ENCODE measurements at places on chromosomes 7 and 10. TPM values are rescaled to one million over a fixed set of nuclear protein-coding genes. Genes with fewer than 3 reads are reported as not detected.

CTAGE6 gene
- total RNA-seq: not detected

COL13A1 gene
- 4.2 TPM for total RNA-seq

- DNase-seq: no peak
These were observed 136.0 kb upstream of the TCF7L2 start for GRCh38 chr10:112813866-112814591.

OR2A1 gene
- not detected for total RNA-seq

RBP4 gene
- total RNA-seq: not detected

SAMD9 gene
- total RNA-seq: 3.0 TPM

DNA sequence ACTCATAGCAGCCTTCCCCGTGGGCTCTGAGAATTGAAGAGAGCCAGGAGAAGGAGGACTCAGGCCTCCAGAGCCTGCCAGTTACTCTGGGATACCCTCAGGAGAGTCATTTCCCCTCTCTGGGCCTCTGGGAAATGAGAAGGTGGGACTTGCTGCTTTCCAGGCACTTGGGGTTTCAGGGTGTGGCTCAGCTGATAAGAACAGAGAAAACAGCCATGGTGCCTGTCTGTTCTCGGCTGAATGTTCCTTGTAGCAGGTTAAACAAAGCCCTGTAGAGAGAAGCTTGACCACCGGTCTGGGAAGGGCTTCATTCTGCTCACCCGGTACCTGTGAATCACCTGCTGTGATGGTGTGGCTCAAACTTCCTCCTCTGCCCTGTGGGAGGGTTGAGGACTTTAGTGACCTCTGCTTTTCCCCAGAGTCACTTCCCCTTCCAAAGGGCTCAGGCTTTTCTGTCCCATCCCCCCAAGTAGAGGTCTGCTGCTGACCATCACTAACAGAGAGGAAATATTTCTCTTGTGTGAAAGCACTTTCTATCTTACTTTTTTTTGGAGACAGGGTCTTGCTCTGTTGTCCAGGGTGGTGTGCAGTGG is 212.4 kb upstream of the GALNT17 start:
- no peak for DNase-seq

DYDC2 gene
- total RNA-seq: not detected

GRCh38 chr7:15801041-15801440 is 114.6 kb upstream of the MEOX2 start:
- no peak for DNase-seq

DNA sequence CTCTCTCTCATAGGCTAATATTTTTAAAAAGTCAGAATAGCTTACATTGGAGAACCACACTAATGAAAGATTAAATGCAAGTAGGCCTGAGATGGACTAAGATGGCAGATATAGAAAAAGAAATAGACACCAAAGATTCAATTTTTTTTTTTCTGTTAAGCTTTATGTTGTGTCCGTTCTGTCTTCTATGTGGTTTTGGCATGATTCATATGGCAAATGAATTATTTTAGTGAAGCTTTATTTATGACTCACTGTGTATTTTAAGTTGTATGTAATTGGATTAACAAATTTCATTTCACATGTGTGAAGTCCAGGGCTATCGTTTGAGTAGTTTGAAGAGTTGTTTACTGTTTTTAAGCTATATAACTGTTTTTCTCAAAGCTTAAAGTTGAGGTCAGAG is 214.8 kb downstream of the CAMK1D start:
- DNase-seq: no peak

DNA sequence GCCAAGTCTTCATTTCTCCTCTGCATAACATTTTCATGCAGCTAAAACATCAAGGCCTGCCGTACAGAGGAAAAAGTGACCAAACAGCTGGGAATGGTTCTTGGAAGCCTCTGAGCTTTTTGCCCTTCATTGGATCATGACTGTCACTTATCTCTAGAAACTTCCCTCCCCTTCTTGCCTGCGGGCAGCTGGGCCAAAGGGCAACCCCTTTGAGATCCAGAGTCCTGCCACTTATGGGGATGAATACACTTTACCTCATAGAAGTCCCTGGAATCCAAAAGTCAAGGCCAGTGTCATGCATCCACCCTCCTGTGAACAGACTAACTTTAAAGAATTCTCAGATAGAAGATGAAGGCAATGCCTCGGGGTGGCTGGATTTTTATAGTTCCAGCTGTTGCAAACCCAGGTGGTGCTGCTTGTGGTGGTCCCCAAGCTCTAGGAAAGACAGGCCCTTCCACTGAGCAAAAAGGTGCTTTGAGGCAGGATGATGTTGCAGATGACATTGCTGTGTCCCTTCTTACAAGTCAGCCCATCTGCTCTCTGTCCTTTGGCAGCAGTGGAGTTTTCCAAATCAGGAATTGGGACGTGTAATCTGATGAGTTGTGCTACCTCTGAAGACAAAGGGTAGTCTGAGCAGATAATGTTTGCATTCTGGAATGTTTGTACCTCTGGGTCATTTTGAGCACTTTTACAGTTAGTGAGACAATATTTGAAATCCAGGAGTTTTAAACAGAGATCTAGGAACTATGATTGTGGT is 64.2 kb downstream of the LRMDA start:
- no peak for DNase-seq

TMEM270 gene
- total RNA-seq: not detected

- DNase-seq: no peak
These were observed 70.2 kb downstream of the ZRANB1 start for GRCh38 chr10:125011926-125012705.

DNA sequence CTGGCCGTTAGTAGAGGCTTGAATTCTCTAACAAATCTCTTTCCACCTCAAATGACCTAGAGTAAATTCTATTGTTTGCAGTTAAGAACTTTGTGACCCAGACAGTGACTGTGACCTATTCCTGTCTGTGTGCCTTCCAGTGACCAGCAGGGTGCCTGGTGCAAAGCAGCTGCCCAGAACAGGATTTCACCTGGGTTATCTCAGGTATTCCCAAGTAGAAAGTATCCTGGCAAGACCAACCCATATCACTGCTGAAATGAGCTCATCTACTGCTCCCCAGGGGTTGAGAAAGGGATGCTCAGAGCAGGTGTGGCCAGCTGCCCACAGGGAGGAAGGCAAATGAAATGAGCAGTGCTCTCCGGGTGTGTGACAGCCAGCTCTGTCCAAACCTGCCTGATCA is 2.1 kb upstream of the MSMB start:
- no peak for DNase-seq

LRRC18 gene
- not detected for total RNA-seq

CFAP69 gene
- total RNA-seq: 8.0 TPM

ENKUR gene
- total RNA-seq: not detected

- no peak for DNase-seq
These were observed 22.8 kb upstream of the ITGB8 start for GRCh38 chr7:20307901-20308300.

SPACDR gene
- not detected for total RNA-seq

- no peak for DNase-seq
These were observed 3.5 kb downstream of the AIMP2 start for GRCh38 chr7:6012355-6013104.

MARCHF5 gene
- 17.4 TPM for total RNA-seq

DNA sequence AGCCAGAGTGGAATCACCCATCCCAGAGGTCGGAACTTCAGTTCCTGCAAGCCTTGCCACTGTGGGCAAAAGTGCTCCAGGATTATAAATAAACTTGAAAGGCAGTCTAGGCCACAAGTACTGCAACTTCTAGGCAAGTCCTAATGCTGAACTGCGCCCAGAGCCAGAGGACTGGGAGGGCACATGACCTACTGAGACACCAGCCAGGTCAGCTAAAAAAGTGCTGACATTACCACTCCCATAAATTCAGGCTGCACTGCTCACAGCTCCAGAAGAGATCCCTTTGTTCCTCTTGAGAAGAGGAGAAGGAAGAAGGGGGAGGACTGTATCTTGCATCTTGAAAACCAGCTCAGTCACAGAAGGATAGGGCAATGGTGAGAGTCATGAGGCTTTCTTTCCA is 1084.1 kb upstream of the PHF14 start:
- DNase-seq: no peak

SYNPO2L gene
- not detected for total RNA-seq

GRCh38 chr7:28112012-28112411 is 68.6 kb downstream of the JAZF1 start:
- peak; percentile 55 for DNase-seq

- DNase-seq: no peak
These were observed 75.2 kb downstream of the CDH23 start for GRCh38 chr10:71471957-71472365.

POM121 gene
- total RNA-seq: 15.6 TPM

- no peak for DNase-seq
These were observed 2.2 kb upstream of the CTNNA3 start for GRCh38 chr10:67698164-67698563.

DNA sequence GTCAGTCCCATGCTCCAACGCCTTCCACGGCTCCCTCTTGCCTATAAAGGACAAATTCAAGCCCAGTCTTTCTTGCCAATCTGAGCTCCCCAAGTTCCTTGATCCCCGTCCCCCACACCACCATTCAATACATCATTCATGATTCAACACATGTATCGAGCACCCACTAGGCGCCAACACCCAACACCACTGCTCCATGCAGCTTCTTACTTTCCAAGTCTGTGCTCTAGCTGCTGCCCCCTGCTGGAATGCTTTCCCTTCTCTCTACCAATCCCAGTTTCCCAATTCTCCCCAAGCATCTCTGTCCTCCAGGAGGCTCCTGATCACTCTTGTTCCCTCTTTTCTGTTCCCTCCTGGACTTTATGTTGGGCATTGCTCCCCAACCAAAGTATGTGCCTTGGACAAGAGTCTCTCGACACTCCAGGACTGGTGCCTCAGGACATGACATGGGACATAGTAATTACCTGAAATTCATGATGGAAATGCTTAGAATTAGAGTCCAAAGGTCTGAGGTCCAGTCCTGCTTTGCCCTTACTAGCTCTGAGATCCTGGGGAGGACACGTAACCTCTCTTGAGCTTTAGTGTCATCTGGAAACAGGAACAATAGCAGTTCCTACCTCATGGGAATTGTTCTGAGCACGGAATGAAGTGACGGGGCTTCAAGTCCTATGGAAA is 172.7 kb downstream of the NEURL1 start:
- no peak for DNase-seq

- no peak for DNase-seq
These were observed 93.0 kb downstream of the ABCC2 start for GRCh38 chr10:99875473-99875872.

DNA sequence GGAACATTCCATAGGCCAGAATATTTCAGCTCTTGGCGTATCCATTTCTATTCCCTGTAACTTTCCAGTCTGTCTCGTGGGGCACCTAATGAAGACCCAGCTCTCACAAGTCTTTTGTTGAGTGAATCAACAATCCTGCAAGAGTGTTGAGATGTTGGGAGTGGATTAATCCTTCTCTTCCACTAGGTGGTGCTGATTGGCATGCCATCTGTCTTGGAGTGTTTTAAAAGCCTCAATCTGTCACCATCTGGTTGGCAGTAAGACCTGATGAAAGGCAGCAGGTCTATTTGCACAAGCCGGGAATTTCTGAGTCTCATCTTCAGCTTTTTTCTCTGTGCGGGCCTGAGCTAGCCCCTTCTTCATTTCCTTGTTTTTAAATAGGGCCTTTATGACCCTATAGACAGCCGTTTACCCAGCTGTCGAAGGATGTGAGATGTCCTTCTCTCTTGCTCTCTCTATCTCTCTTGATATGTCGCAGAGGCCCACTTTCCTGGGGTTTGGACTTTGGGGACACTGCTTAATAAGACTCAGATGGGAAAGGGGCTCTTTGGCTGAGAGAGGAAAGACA is 180.5 kb downstream of the ZNF365 start:
- DNase-seq: peak; percentile 47

OR6B1 gene
- total RNA-seq: not detected

DNA sequence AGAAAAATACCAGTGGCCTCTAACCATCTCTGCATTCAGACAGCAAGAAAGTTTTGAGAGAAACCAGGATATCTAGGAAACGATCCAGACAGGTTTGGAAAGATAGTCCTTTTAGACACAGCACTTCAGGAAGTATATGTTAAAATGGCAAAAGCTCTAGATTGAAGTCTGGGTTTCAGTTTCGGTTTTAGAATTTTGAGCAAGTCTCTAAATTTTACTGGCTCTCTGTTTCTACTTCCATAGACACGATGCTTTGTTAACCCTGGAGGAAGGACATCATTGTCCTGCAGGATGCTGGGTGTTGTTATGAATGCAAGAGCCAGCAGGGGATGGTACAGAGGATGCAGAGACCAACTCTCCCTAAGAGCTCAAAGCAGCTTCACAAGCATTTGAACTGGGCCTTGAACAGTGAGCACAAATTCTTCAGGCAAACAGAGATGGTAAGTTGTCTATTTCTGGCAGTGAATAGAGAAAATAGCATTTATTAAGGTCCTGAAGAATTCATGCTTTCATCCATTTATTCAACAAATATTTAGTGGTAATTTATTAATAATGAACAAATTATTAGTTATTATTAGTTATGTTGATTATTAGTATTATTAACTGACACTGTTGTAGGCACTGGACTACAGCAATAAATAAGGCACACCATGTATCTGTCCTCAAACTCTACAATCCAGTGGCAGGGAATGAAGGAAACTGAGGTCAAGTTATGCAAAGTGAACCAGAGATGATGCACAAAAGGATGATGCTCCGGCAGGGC is 152.7 kb upstream of the NRP1 start:
- no peak for DNase-seq

DNA sequence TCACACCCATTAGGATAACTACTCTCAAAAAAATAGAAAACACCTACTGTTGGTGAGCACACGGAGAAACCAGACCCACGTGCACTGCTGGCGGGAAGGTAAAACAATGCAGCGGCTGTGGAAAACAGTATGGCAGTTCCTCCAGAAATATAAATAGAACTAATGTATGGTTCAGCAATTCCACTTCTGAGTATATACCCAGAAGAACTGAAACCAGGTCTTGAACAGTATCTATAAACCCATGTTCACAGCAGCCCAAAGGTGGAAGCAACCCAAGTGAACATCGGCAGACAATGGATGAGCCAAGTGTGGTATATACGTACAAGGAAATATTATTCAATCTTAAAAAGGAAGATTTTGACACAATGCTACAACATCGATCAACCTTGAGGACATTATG is 164.7 kb downstream of the ZMYND11 start:
- no peak for DNase-seq

- no peak for DNase-seq
These were observed 11.2 kb downstream of the FAM237B start for GRCh38 chr7:90309872-90310271.

- no peak for DNase-seq
These were observed 10.0 kb upstream of the MEST start for GRCh38 chr7:130481898-130482297.

- no peak for DNase-seq
These were observed 12.6 kb downstream of the DHX32 start for GRCh38 chr10:125868372-125868975.

NODAL gene
- total RNA-seq: not detected

DNA sequence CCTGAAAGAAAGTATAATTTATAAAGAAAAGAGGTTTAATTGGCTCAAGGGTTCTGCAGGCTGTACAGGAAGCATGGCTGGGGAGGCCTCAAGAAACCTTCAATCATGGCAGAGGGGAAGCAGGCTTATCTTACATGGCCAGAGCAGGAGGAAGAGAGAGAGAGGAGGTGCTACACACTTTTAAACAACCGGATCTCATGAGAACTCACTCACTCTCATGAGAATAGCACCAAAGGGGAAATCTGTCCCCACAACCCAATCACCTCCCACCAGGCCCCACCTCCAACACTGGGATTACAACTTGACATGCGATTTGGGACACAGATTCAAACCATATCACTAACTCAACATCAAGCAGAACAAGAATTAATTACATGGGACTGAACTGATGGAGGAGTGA is 6.9 kb upstream of the ZNF485 start:
- peak; percentile 60 for DNase-seq

GRCh38 chr7:10156972-10157371 is 816.7 kb upstream of the PHF14 start:
- no peak for DNase-seq

All from esophagus muscularis mucosa (tissue), 4 donors.